ENCODE measurements at places on chromosomes 1 and 21.

DNA sequence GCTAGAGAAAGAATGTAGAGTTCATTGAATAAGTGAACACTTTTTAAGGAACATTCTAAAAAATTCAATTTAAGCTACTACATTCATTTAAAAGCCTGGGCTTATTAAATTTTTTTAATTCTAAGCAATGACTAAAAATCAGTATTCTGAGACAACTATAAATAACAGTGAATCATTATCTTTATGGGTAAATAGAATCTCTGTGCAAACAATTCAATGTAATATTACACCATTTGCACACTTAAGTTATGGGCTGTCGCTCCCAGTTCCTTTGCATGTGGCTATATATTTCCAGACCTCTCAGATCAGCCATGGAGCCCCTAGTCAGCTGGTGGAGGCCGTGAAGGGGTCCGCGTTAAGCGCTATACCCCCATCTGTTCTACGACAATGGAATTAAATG, 65.1 kb downstream of the KCNK1 start:
- no peak for DNase-seq

DNA sequence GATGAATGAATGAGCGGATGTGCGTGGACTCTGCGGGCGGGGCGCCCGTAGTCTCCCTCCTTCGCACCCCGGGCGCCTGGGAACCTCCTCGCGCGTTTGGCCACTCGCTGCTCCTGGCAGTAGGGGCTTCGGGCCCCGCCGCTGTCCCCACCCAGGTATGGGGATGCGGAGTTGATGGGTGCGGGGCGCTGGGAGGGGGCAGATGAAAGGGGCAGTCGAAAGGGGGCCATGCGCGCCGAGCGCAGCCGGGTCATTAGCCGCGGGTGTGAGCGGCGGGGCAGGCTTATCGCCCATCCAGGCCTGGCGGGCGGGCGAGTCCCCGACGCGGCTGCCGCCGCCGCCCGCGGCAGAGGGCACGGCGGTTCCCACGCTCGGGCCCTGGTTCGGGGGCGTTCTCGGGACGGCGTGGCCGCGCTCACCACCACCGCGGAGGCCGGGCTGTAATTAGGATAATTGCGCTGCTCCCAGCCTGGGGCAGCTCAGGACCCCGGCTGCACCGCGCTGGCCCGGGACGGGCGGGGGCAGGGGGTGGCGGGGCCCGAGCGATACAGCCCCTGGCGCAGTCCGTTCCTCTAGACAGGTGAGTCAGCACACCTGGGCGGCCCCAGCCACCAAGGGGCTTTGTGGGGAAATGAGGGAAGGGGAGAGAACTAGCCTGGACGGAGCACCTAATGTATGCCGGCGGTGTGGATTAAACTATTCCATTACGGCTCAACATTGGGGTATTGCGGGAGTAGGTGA, 22.1 kb upstream of the CITED4 start:
- no peak for DNase-seq

DNA sequence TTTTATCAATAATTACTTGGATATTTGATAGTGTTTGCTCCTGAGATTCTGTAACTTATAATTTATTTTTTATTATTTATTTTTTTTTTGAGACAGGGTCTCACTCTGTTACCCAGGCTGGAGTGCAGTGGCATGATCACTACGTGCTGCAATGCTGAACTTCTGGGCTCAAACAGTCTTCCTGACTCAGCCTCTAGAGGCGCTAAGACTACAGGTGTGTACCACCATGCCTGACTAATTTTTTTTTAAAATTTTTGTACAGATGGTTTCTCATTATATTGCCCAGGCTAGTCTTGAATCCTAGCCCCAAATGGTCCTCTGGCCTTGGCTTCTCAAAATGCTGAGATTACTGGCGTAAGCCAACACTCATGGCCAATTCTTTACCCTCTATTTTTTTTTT, 845.5 kb upstream of the ADGRL4 start:
- no peak for DNase-seq

DNA sequence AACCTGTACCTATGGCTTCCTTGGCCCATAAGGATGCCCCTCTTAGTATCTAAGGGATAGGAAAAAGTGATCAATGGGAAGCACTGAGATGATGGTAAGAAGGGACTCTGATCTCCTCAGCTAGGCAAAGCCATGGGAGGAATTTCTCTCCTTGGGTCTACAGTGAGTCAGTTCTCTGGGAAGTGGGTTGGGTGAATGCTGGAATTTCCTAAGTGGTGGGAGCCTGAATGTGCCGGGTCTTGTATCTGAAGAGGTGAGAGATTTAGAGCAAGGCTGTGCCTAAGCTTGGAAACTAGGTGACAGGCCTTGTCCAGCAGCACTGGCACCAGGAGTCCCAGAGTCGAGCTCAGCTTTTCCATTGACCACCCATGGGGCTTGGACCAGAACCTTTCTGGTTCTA, 96.3 kb upstream of the SLC2A1 start:
- no peak for DNase-seq

DNA sequence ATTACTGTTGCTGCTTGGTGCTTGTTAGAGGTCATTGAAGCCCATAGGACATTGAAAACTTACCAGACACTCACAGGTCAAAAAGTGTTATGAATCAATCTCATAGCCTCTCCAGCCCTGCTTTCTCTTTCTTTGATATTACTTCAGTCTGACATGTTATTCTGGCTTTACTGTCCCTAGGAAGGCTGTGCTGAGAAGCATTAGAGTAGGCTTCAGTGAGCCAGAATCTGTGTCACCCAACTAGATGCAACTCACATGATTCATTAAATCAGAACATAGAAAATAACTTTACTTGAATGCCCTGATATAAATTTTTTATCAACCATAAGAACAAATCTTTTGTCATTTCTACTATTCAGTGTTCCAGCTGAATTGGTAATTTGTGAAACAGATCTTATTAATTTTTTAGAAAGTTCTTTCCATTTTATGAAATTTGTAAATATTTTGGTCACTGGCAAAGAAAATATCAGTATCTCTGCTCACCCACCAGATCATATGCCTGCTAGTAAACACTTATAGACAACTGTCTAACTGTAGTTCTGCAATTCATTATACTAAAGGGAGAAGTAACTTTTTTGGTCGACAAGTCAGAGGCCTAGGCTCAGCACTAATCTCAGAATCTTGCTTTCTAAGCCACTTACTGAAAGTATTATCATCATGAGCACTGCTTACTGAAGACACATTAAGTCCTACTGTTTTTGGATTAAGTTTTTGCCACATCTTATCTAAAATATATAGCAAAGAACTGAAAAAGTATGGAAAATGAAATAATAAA, 48.2 kb downstream of the RPAP2 start:
- no peak for DNase-seq

- DNase-seq = no peak
Measured at GRCh38 chr1:201724039-201724765, 104.8 kb upstream of the IPO9 start.

DNA sequence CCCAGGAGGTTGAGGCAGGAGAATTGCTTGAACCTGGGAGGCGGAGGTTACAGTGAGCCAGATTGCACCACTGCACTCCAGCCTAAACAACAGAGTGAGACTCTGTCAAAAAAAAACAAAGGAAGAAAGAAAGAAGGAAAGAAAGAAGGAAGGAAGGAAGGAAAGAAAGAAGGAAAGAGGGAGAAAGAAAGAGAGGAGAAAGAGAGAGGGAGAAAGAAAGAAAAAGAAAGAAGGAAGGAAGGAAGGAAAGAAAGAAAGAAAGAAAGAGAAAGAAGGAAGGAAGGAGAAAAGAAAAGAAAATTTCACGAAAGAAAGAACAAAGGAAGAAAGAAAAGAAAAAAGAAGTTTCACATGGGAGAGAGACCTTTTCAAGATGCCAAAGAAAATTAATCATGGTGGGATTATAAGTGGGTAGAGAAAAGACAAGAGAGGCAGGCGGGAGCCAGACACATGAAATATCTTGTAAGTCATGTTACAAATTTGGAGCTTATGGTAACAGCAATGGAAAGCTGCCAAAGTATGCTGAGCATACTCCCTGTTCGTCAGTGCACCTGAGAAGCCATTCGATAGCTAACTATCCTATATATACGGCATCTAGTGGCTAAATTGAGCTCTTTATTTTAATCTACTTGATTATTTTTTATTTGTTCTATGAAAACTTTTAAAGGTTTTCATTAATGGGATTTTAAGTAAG, 41.3 kb upstream of the TNFSF4 start:
- DNase-seq = no peak

DNA sequence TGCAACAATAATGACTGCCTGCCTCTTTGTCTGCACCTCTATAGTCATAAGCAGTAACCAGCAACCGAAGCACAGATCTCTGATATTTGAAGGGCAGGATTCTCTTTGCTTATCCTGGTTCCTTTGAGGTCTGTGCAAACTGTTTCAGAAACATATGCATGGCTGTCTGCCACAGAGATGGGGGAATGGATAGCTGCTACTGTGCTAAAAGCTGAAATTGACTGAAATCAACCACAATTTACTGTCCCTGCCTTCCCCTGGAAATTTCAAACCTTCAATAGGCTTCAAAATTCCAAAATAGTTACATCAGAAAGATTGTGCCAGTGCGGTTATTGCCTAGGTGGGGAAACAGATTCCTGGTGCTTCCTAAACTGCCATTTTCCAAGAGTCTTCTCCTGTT, 136.8 kb upstream of the GORAB start:
- DNase-seq = no peak

GRCh38 chr1:246791303-246791918, 67.2 kb downstream of the SCCPDH start:
- DNase-seq = no peak

DNA sequence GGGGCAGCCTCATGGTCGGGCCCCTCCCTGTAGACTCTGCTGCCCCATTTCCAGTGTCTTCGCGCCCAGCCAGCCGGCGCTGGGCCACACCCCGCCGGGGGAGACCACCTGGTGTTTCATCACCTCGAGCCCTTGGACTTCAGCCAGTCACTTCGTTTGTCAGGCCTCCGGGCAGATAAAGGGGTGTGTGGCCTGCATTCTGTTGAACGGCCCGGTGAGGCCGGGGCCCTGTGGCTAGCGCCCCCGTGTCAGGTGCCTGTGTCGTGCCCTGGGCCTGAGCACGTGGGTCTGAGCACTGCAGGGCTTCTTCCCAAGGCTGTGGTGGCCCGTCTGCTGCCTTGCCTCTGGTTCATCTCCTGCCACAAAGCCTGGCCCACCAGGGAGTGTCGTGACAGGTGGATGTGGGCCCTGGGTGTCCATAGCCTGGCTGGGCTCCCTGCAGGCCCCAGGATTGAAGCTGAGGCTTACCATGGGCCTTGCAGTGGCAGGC, 65.2 kb upstream of the DIP2A start:
- DNase-seq = no peak

- DNase-seq = no peak
Measured at GRCh38 chr1:26771643-26772321, 16.0 kb upstream of the PIGV start.

GRCh38 chr1:77686796-77687518, 4.5 kb upstream of the ZZZ3 start:
- no peak for DNase-seq

GRCh38 chr1:202145068-202145743, 669 bp upstream of the ARL8A start:
- DNase-seq = no peak

GRCh38 chr1:167071286-167071685, 18.9 kb downstream of the GPA33 start:
- DNase-seq = no peak

- no peak for DNase-seq
Measured at GRCh38 chr1:97895278-97895677, 25.6 kb downstream of the DPYD start.

DNA sequence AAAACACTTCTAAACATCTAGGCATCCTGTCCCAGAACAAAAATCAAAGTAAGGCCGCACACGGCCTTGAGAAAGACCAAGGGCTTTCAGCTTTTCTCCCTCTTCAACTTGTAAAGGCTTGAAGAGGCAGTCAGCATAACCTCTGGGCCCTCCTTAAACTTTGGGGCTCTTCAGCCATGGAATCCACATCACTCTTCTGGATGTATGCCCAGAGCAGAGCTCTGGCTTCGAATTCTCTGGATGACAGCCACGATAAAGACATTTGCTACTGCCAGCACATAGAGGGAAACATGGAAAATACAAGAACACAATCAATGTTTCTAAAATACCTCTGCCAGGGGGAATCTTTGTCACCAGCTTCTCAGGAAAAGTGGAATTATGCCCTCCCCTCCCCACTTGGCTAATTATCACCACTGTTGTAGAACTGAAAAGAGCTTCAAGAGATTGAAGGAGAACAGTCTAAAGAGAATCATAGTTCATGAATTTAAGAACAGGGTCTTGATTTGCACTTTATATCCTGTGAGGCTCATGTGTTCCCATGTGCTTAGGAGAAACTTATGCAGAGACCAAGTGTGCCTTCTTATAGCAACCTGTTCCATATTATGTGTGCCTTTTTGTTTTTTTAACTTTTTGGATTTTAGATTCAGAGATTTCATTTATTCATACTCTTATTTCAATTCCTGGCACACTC, 39.0 kb upstream of the DPT start:
- DNase-seq = no peak

DNA sequence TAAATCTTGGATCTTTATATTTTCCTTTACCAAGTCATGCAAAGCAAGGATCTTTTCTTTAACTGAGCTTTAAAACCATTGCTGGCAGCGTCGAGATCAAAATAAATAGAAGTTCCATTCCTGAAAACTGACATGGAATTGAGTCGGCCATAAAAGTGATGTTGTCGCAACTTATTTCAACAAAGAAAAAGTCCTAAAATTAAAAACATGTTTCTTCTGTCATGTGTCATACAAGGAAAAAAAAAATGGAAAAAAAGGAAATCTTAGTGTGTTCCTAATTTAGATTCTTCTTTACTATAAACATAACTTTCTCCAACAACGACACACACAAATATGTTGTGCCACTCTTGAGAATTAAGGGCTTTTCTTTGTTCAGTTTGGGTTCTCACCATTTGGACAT, 34.9 kb downstream of the GREM2 start:
- no peak for DNase-seq

DNA sequence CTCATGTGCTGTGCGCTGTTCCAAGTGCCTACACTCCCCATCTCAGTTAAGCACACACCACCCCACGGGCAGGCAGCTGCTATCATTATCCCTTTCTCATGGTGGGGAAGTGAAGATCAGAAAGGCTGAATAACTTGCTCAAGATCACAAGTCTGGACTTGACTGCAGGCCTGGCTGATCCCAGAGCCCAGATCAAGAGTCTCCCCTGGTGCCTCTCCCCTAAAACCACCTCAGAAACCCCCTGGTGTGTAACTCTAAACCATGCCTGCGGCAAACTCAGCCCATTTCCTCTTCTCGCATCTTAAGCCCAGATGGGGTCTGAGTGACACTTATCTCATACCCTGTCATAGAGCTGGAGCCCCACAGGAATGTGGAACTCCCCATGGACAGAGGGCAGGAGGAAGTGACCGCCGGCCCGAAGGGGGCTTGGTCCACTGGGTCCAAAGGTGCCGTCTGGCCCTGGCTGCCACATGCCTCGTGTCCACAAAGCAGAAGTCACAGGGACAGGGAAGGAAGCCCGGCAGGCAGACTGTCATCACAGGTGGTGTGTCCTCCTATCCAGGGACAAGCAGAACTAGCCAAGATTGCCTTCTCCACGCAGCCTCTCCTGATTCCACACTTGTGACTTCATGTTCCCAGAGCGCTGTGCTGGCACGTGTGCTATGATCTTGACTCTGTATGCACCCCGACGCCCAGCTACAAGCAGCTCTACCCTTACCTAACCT, 92.1 kb downstream of the SYF2 start:
- no peak for DNase-seq

DNA sequence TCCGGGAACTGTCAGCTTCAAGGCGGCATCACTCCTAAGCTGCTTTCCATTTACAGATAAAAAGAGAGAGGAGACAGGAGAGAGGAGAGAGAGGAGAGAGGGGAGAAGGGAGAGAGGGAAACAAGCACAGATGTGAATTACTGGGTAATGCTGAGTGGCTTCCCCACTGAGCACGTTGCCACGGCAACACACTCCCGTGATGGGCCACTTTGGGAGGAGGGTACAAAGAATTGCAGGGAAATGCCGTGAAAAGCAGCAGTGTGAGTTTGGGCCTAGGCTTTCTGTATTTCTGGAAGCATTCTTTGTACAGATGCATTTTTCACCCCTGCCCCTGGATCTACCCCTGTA, 128.0 kb upstream of the IRF2BP2 start:
- DNase-seq = no peak
